Hepatocyte (in vitro differentiated cells): ENCODE measurements at places on chromosomes 5 and 9. TPM values are rescaled to one million over a fixed set of nuclear protein-coding genes. Genes with fewer than 3 reads are reported as not detected.

The PSMD5 gene
- 13.3 and 14.7 TPM in 2 replicates for total RNA-seq

GRCh38 chr5:173238312-173239232 is 3.6 kb upstream of the NKX2-5 start:
- DNase-seq = no peak

DNA sequence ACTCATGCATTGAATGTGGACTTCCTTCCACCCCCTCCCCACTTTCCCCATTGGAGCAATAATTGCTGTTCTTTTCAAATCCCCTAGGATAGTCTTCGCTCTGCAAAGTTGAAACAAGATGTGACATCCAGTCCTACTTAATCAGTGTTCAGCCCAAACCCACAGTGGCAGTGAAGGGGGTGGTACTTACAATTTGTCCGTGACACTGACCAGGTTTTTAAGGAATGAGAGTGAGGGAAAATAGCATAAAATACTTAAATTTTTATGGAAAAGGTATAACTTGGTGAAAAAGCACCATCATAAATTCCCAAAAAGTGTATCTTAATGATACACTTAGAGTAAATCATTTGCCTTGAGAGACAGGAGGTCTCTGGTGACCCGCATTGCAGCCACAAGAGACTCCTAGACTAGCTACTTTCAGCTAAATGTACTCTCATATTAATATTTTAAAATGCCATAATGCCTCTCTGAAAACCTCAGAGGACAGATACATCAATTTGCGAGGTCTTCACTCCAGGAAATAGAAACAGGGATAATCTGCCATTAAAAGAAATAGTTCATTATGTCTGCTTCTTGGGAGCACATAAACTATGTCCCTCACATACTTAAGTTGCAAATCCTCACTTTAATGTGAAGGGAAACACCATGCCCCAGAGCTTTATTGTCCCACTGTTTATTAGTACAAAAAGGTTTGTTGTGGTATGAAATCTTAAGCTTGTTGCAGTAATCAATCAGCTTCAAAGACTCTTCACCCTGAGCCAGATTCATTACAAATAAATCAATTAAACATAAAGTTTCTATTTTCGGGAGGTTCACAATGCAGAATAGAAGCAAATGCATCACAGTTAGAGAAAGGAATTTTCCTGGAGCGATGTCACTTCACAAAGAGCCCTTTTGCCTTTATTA is 343.6 kb upstream of the ISL1 start:
- no peak for DNase-seq

GRCh38 chr5:127673117-127673800 is 24.4 kb downstream of the CTXN3 start:
- no peak for DNase-seq

GRCh38 chr5:172266071-172266675 is 17.4 kb downstream of the UBTD2 start:
- no peak for DNase-seq
